ENCODE measurements at places on chromosomes 6 and 20. TPM values are rescaled to one million over a fixed set of nuclear protein-coding genes. Genes with fewer than 3 reads are reported as not detected.

Gene BPI
- total RNA-seq = not detected

Gene OR2B2
- not detected for total RNA-seq

Gene RBM38
- 26.6 TPM for total RNA-seq

Gene MYMX
- total RNA-seq = 0.54 TPM

Gene RNF144B
- total RNA-seq = 0.15 TPM

Gene ZNF184
- 13.4 TPM for total RNA-seq

Gene STXBP5
- total RNA-seq = 12.0 TPM

Gene CALHM5
- 0.07 TPM for total RNA-seq

Gene GRM4
- total RNA-seq = 1.2 TPM
